A172 (cell line): ENCODE measurements at places on chromosomes 6 and 20.

- no peak for DNase-seq
Observed at GRCh38 chr6:90605749-90606340, 19.0 kb upstream of the MAP3K7 start.

GRCh38 chr6:97401533-97401932 lies 118.5 kb upstream of the MMS22L start:
- DNase-seq = peak; percentile 5

- peak; percentile 47 for DNase-seq
Observed at GRCh38 chr20:4740774-4741431, 19.2 kb downstream of the PRND start.

- no peak for DNase-seq
Observed at GRCh38 chr20:59804347-59804746, 129.1 kb downstream of the SYCP2 start.

DNA sequence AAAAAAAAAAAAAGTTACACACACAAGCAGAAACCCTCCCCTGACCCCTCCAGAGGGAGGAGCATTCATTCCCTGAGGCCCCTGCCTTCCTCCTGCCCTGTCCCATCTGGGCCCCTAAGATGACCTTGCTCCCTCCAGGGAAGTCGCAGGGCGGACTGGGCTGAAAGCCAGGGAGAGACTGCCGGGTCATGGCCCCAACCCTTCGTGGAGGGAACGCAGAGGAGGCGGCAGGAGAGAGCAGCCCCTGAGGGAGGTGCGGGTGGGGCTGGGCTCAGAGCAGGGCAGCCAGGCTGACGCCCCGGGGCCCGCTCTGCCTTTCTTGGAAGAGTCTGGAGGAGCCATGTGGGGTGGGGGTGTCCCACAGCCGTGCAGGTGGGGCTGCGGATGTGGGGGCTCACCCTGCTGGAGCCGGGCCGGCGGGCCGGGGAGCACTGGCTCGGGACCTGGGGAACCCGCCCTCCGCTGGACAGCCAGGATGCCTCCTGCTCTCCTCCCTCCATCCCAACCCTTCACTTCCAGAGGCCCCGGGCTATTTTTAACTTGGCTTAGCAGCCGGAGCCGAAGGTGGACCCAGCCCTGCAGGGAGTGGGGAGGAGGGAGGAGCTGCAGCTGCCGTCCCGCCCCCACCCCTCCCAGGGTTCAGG lies 15.0 kb upstream of the ABHD16B start:
- DNase-seq = peak; percentile 81

DNA sequence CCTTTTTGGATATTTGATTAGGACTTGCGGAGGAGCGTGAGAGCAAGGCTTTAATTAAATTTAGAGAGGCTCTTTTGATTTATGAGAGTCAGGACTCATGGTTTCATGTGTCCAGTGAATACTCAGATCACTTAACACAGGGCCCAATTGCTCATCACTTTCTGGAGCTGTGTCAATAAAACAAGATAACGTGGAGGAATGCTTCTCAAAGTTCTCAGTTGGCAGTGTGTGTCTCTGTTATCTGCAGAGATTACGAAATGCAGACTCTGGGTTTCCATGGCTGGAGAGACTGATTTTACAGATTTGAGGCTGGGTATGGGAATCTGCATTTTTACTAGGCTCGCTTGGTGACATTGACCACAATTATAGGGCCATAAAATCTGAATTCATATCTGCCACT lies 335.8 kb upstream of the FLRT3 start:
- no peak for DNase-seq

GRCh38 chr6:101399616-101400162 lies 6.2 kb downstream of the GRIK2 start:
- no peak for DNase-seq

- DNase-seq = no peak
Observed at GRCh38 chr20:53947501-53948195, 122.7 kb downstream of the BCAS1 start.

DNA sequence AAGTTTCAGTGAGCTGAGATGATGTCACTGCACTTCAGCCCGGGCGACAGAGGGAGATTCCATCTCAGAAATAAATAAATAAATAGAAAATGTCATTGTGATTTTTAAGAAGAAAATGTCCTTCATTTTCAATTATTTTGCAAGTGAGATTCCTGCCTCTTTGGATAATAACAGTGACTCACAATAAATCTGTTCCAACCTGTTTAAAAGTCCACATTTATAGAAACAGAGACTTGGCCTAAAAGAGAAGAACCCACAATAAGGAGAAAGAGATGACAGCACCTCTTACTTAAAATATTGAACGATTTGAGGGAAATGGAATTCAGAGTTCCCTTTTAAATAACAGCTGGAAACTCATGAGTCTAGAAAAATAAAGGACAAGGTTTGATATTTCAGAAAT lies 373.4 kb upstream of the NOX3 start:
- no peak for DNase-seq

DNA sequence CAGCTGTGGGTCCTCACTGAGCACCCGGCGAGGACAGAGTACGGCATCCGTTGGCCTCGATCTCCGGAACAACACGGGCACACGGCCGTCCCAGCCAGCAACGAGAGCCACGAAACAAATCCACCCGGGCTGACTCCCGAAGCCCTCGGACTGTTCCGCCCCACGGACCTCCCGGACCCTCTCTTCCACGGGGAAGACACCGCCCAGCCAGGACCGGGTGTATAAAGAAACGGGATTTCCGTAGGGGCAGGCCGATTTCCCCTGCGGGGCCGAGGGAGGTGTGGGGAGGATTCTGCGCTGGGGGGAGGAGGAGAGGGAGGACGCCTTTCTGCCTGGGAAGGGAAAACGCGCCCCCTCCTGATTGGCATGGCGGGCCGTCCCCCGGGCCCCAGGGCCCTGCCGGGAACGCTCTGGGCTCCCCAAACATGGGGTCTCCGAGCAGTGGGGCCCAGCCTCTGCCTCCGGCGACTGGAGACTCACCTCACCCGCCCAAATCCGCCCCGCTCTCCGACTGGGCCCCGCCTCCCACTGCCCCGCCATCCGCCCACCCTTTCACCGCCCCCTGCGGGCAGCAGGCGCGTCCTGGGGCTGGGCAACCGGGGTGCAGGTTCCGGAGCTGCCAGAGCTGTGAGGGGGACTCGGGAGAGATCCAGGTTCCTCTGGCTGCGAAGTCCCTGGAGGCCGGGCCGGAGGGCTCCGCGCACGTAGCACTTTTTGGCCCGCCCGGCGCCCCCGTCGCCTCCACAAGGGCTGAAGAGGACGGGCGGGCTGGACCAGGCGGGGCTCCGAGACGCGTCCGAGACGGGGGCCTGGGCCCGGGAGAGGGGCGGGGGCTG lies 679 bp upstream of the PPDPF start:
- DNase-seq = peak; percentile 55

DNA sequence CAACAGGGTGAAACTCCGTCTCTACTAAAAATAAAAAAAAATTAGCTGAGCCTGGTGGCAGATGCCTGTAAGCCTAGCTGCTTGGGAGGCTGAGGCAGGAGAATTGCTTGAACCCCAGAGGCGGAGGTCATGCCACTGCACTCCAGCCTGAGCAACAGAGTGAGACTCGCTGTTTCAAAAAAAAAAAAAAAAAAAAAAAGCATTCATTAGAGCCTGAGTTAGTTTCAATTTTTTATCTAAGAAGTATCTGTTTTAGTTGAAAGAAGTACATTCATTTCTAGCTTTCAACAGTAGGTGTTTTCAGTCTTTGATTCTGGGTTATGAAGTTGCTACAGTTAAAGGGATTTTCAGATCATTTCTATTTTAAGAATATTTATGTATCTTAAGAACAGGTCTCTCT lies 42.2 kb downstream of the ZNF292 start:
- DNase-seq = no peak

DNA sequence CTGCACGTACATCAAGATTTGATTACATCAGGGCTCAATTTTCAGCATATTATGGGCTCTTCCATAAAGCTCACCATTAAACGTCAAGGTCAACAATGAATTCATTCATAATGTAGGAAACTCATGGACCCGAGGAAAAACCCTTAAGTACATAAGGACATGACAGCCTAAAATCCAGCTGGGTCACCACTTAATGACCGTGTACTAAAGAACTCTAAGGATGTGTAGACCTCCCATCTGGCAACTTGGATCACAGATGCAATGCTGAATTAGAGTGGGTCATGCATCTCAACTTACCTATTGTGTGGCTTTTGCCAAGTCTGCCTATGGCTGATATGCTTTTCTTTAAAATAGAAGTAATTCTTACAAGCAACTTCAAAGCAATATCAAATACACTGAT lies 26.7 kb upstream of the DEFB112 start:
- DNase-seq = no peak

DNA sequence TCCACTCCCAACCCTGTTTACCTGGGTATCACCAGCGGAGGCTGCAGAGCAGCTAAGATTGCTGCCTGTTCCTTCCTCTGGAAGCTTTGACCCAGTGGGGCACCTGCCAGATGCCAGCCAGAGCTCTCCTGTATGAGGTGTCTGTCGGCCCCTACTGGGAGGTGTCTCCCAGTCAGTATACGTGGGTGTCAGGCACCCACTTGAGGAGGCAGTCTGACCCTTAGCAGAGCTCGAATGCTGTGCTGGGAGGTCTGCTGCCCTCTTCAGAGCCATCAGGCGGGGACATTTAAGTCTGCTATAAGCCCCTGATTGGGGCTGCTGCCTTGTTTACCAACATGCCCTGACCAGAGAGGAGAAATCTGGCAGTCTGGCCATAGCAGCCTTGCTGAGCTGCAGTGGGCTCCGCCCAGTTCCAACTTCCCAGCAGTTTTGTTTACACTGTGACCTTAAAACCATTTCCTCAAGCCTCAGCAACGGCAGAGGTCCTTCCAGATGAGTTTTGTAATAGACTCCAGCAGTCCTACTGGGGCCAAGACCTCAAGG lies 2.8 kb downstream of the RAET1E start:
- peak; percentile 65 for DNase-seq

- no peak for DNase-seq
Observed at GRCh38 chr6:157766901-157767774, 55.9 kb upstream of the SNX9 start.

DNA sequence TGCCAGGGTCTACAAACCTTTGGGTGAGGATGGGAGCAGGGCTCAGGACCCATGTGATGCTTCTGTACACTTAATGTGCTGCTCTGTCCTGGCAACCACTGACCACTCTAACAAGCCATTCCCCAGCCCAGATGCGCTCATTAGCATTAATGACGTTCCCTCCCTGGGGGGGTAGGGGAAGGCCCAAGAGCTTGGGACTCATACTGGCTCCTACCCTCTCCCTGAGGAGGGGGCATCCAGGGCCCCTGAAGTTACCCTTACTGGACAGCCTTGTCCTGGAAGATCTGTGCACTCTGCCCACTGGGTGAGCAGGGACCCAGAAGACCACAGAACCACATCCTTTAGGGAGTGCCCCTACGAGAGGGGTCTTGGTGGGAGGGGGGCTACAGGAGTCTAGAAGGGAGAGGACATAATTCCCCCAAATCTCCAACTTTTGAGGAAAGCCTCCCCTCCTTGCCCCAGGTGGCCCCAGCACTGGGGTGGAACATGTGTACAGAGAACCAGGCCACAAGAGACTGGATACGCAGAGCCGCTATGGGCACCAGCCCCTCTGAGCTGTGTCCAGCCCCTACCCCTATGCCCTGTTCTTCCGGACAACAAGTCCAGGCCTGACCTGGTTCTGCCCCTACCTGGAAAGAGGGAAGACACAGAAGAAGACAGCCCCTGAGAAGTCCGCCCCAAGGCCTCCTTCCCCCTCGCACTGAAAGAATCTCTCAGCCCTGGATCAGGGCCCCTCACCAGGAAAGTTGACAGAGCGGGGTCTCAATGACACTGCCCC lies 1.4 kb downstream of the TEAD3 start:
- DNase-seq = no peak

- peak; percentile 89 for DNase-seq
Observed at GRCh38 chr6:13795041-13795750, 19.2 kb downstream of the MCUR1 start.

- DNase-seq = no peak
Observed at GRCh38 chr20:5678777-5679176, 71.4 kb upstream of the SHLD1 start.

DNA sequence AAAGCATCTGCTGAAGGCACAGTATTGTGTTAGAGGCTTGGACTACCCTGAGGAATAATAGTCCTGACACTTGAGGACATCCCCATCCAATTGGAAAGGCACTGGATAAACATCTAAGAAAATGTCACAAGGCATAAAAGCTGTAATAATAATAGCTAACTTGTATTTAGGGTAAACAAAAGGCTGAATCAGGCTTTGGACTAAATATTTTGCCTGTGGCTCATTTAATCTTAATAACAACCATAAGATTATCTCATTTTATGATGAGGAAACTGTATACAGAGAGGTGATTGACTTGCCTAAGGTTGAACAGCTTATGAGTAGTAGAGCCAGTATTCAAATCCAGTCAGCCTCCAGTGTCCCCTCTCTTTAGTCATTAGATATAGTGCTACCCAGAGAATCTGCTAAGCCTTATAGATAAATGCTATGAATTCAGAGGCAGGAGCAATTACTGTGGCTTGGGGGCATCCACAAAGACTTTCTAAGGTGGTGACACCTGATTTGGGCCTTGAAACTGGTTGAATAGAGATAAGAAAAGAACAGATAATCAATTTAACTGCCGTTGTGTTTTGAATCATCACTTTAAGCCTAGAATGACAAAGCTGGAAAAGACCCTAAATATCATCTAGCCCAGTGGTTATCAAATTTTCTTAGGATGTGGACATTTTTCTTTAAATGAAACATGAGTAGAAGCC lies 7.5 kb upstream of the ZSWIM1 start:
- no peak for DNase-seq

DNA sequence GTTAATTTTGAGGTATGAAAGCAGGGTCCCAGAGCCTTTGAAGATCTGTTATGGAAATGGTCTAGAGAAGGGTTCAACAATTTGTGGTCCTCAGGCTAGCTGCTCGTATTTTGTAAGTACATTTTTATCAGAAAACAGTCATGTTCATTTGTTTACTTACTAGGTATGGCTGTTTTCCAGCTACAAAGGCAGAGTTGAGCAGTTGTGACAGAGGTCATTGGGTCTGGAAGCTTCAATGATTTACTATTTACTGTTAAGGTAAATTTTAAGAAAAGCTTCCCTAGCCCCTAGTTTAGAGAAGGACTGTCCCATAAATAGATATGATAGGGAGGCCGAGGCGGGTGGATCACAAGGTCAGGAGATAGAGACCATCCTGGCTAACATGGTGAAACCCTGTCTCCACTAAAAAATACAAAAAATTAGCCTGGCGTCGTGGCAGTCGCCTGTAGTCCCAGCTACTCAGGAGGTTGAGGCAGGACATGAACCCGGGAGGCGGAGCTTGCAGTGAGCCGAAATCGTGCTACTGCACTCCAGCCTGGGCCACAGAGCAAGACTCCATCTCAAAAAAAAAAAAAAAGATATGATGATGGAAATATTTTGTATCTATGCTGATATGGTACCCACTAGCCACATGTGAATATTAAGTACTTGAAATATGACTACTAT lies 538.4 kb upstream of the CITED2 start:
- DNase-seq = no peak

GRCh38 chr6:159201336-159201735 lies 32.1 kb downstream of the FNDC1 start:
- no peak for DNase-seq
